Retinal pigment epithelial cell (primary cell): ENCODE measurements at places on chromosomes 1 and 21.

GRCh38 chr1:187070076-187070475 is 241.3 kb downstream of the PLA2G4A start:
- no peak for DNase-seq

GRCh38 chr1:88609051-88609450 is 75.0 kb upstream of the PKN2 start:
- DNase-seq, result no peak

DNA sequence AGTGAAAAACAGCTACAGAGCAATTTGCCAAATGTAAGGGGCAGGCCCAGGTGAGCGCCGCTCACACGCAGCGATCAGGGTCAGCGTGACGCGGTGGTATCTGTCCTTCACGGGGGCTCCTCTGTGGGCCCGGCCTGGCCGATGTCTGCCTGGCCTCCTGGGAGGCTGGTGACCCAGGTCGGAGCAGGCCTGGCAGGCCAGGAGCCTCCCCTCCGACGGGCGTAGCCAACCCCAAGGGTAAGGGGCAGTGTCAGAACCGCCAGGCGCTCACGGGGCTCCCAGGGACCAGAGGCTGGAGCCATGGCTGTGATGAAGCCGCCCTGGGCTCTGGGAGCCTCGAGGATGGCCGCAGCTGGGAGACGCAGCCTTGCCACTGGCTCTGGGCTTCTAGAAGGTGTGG is 72.1 kb downstream of the MORN1 start:
- no peak for DNase-seq

DNA sequence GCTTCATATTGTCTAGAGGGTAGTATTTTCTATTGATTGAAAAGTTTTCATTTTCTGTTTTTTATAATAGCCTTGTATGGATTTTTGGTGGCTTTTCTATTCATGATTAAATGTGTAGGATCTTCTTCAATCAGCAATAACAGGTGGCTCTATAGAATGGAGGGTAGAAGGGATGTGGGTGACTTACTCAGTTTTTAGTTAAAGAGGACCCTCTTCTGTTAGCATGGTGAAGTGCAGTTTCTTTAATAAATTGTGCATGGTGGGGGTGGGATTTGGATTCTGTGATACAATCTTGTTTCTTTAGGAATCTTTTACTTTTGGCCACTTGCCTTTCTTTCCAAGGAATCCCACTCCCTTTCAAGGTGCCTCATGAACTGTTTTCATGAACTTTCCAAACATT is 64.7 kb downstream of the SLC35A3 start:
- no peak for DNase-seq
